ENCODE measurements at places on chromosomes 16 and 17.
A peak's percentile ranks its signal among the peaks of the same experiment; 100 is the strongest.

DNA sequence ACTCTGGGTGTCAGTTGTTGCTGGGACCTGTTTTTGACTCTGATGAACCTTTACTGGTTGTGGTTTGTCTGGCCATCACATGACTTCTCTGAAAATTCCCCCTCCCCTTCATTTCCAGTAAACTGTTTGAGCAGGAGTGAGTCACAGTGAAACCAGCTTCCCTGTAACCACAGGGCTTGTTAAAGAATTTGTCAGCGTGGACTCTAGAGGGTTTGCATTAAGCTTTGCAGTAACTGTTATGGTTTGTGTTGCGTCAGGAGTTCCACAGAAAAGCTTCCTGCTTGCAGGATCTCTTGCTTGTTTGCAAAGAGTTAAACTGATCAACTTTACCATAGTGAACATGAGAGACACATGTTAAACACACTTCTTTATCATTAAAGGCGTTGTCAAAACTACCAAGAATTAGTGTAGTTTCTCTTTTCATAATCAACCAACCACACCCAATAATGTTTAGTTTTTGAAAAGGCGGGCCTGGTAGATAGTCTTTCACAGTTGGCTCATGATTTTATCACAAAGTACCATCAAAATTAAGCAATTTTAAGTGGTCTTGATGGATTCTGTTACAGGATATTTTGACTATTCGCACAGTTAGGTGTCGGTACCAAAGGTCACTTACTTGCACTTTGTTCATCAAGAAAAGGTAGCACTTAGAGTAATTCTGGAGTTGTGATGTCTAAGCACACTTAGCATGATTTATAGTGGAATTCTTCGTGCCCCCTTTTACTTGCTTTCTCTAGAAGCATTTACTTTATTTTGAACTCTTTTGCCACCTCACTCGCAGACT is 79.3 kb downstream of the VMP1 start:
- DNase-seq, result no peak

DNA sequence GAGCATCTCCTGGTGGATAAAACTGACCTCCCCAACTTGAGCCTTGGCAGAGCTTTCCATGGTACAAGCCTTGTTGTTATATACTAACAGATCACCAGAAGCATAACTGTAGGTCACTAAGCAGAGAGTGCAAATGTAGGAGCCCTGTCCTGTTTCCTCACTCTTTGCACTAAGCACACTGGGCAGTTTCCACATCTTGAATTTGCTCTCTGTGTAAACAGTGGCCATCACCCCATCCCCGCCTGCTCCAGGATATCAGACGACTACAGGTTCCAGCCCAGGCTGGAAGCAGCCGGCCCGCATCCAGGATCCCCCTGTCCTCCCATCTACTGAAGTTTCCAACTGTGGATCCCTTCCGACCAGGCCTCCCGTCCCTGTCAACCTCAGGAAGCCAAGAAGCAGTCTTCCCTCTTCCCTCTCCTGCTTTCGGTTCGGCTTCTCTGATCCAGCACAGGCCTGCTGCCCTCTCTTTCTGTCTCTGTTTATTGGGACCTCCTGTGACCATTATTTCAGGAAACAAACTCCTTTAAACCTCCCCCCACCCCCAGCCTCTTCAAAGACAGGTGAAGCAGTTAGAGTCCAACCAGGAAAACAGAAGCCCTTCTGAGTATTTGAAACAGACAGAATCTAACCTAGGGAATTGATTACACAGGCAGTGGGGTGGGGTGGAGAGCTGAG is 22.6 kb upstream of the CACNG4 start:
- no peak for DNase-seq

DNA sequence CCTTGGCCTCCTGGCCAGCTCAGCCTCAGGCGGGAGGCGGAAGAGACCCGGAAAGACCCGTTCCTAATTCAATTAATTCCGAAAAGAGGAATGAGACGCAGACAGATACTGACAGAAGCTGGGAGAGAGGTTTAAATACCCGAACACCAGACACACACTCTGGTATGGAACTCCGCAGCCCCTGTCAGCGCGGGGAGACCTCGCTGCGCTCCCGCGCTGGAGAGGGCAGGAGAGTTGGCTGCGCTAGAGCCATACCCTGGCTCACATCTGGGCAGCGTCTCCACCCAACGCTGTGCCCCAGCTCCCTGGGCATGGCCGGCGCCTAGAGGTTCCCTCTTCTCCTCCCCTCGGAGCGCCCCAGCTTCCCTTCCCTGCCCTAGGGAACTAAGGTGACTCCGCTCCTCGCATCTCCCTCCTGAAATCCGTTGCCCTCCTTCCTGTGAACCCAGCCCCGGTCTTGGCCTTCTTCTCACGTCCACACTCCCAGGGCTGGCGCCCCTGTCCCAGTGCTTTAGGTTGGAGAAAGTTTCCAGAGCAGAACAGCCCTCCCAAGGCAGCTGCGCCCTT is 8.0 kb downstream of the NEUROD2 start:
- DNase-seq, result peak; percentile 57

DNA sequence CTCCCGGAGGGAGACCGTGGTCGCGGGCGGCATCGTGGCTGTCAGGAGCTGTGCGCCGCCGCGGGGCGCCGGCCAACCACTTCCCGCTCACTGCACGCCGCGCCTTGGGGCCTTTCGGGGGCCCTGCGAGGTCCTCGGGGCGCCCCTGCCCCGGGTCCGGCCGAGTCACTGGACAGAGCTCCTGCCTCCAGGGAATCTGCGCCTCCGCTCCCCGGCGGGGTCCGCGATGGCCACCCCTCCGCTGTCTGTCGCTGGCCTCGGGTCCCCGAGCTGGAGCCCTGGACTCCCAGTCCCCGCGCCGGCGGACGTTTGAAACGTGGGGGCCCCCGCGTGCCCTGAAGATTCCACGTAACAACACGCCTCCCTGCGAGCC is at the start of gene QRICH2:
Gene QRICH2 (minus strand): TSS at position 311 of the 373 bp plus-strand sequence. CDS start 278 bp downstream, at position 33.
- DNase-seq, result no peak

DNA sequence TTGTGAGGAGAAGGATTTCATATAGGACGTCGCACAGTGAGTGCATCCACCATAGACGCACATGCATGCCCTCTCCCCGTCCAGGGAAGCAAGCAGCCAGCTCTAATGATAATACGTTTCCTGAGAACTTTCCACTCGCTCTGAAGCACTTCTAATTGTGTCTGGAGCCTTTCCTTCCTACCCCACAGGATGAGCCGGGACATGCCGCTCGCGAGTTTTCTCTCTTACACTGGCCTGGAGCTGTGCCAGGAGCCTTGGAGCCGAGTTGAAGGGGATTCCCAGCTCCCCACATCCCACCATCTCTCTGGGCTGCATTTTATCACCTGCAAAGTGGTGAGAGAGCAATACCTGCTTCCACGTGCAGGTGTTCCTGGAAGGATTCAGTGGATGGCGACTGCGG is 368.1 kb downstream of the C16orf95 start:
- DNase-seq, result no peak

GRCh38 chr17:8463099-8463498 is 27.4 kb downstream of the NDEL1 start:
- no peak for DNase-seq

GRCh38 chr17:65750631-65751115 is 189.2 kb upstream of the AXIN2 start:
- peak; percentile 42 for DNase-seq

- no peak for DNase-seq
Observed at GRCh38 chr17:1989135-1989534, 36.0 kb downstream of the RTN4RL1 start.

GRCh38 chr17:10126616-10127501 is 71.5 kb downstream of the GAS7 start:
- no peak for DNase-seq

GRCh38 chr17:80421381-80422090 is 6.6 kb downstream of the ENDOV start:
- DNase-seq, result peak; percentile 36

- DNase-seq, result no peak
Observed at GRCh38 chr16:67565470-67566100, 3.3 kb downstream of the CTCF start.

DNA sequence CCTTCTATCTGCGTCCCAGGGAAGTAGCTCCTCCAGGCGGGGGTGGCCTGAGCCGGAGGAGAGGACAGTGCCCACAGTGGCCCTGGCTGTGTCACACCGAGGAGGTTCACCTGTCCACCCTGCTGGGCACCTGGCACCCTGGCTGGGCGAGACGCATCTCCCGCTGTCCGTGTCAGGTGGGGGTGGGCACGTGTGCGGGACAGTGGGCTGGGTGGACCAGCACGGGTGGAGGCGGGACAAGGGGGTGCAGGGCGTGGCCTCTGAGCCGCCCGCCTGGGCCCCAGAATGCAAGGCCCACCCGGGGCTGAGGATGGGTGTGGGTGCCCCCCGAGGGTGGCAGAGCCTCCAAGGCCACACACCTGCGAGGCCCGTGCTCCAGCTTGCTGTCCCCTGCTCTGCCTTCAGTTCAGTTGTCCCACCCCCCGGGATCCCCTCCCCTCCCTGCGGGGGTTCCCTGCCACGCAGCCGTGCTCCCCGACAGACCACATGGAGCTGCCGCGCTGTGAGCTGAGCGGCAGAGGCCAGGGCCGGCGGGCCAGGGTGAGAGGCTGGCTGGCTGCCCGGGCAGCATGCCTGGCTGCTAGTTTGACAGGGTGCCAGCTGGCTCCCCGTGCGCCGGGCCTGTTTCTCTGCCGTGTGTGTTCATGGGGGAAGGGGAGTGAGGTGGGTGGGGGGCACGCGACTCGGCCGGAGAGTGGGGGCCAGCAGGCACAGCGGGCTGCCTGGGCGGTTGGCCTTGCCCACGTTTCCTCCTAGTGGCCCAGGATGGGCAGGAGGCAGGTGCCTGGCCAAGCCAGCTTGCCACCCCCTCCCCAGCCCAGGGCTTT is 33.9 kb downstream of the BAHCC1 start:
- peak; percentile 95 for DNase-seq
